ENCODE measurements at places on chromosomes 6 and 20. TPM values are rescaled to one million over a fixed set of nuclear protein-coding genes. Genes with fewer than 3 reads are reported as not detected.

Gene MLN
- polyA plus RNA-seq, result 0.48 TPM

Gene PTCRA
- not detected for polyA plus RNA-seq

Gene GATA5
- polyA plus RNA-seq, result not detected

Gene COL9A3
- polyA plus RNA-seq, result 38.6 TPM

Gene SLC17A3
- not detected for polyA plus RNA-seq

Gene ACOT8
- polyA plus RNA-seq, result 46.3 TPM

Gene FOXF2
- polyA plus RNA-seq, result 15.6 TPM

Gene HEY2
- 28.3 TPM for polyA plus RNA-seq

Gene SLC17A9
- 2.4 TPM for polyA plus RNA-seq

Gene KCNK17
- polyA plus RNA-seq, result 0.53 TPM

Gene GNMT
- polyA plus RNA-seq, result 2.6 TPM

Gene TMEM244
- polyA plus RNA-seq, result not detected

Gene TJAP1
- polyA plus RNA-seq, result 33.9 TPM

Gene ASIP
- polyA plus RNA-seq, result not detected

Gene PRDM13
- 1.8 TPM for polyA plus RNA-seq

Gene NKX2-2
- 37.9 TPM for polyA plus RNA-seq
